ENCODE measurements at places on chromosomes 4 and X.

GRCh38 chr4:10048941-10049697 lies 27.8 kb upstream of the SLC2A9 start:
- no peak for DNase-seq

- DNase-seq, result no peak
These were observed 70.8 kb upstream of the CHRDL1 start for GRCh38 chrX:110866421-110866820.

GRCh38 chrX:2484256-2484655 lies 16.5 kb downstream of the DHRSX start:
- no peak for DNase-seq

DNA sequence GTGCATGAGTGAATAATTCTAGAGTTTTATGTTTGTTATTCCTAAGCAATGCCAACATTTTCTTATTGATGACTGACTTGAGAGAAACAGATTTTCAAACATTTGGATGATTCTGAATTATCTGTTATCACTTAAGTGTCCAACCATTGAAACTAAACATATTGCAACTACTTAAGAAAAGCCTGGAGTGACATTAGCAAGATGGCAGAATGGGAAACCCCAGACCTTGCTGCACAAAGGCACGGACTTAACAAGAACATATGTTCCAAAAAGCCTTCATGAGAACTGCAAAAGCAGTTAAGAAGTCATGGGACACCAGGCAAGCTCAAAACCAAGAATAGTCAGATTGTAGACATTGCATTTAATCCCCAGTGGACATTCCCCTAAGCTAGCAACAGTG lies 215.1 kb downstream of the DCHS2 start:
- no peak for DNase-seq

DNA sequence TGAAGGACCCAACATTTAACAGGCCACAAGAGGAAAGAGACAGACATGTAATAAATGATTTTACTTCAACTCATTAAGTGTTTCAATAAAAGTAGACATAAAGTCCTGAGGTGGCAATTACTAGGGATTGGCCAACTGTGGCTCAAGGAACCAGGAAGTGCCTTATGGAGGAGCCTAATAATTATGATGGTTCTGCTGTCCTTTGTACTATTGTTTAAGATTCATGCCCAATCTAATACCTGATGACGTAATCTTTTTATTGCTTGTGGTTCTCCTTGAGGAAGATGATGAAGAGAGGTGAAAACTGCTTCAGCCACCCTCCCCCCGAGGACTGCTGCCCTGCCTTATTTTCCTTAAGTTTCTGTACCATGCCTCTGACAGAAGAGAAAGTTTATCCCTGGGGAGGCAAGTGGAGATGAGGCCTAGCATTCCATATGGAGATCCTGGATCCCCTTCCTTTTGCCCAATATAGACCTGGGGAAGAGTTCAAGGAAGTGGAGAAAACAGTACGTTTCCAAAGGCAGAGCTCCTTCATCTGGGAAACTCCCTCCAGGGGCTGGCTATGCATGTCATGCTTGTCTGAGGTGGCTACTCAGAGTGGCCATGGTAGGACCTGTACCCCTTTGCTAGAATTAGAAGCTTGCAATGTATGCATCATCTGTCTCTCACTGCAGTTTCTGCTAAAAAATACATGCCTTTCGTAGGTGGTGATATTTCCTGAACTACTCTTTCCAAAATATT lies 56.8 kb upstream of the FAT1 start:
- no peak for DNase-seq

DNA sequence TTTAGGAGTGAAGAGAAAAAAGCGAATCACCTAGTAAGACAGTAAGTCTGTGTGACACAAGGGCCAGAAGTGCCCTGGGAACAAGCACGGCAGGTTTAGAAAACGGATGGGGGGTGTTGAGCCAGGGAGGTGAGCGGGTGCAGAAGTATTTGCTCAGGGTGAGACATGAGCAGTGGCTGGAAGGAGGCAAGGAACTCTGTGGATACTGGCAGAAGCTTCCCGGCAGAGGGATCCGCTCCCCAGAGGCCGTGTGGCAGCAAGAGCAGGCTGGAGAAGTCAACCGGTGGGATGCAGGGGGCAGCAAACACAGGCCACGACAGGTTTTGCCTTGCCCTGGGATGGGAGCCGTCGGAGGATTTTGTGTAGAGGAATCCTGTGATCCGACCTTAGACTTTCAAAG lies 2.3 kb upstream of the UVSSA start:
- no peak for DNase-seq

GRCh38 chrX:47749185-47749967 lies 87.3 kb upstream of the ZNF81 start:
- no peak for DNase-seq

- no peak for DNase-seq
These were observed 3.6 kb downstream of the STARD8 start for GRCh38 chrX:68651110-68651509.

GRCh38 chrX:119273420-119274192 lies 37.5 kb downstream of the PGRMC1 start:
- DNase-seq, result peak; percentile 38

DNA sequence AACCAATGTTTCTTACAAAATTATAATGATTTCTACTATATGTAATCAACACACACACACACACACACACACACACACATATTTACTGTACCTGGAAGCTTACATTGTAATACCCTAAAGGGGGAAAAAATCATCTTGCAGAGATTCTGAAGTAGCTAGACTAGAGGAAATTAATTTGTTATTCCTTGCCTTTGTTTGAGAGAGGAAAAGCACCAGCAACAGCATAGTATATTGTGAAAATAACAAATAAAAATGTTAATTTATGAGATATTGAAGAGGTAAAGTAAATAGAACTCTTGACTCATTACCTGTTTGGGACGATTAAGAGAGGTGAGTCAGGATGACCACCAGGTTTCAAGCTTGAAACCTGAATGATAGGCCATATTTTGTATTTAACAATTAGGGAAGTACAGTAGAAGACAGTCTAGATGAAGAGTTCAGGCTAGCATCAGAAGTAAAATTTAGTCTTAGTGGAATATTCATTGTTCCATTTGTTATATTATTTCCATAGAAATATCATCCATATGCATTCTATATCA lies 873.4 kb upstream of the PCDH10 start:
- DNase-seq, result no peak

DNA sequence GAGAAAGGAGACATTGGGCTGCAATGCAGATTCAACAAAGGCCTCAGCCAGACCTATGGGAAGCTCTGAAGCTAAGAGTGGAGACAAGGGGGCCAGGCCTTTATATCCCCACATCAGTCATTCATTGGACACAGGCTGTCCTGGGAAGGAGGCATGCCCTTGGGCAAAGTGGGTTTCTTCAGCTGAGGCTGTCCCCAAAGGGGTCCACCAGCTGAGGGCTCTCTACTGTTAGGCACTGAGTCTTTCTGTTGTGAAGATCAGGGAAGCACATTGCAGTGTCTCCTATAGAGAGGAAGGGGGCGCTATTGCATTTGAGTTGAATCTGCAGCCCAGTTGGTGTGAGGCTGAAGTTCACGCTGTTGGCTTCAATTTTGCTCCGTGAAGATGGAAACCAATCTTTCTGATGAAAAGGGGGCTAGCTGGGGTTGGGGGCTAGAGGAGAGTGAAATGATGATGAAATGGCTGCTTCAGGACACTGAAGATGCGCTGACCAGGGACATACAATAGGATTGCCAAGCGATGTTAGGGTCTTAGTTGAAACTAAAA lies 48.0 kb downstream of the SLC25A5 start:
- DNase-seq, result peak; percentile 20

DNA sequence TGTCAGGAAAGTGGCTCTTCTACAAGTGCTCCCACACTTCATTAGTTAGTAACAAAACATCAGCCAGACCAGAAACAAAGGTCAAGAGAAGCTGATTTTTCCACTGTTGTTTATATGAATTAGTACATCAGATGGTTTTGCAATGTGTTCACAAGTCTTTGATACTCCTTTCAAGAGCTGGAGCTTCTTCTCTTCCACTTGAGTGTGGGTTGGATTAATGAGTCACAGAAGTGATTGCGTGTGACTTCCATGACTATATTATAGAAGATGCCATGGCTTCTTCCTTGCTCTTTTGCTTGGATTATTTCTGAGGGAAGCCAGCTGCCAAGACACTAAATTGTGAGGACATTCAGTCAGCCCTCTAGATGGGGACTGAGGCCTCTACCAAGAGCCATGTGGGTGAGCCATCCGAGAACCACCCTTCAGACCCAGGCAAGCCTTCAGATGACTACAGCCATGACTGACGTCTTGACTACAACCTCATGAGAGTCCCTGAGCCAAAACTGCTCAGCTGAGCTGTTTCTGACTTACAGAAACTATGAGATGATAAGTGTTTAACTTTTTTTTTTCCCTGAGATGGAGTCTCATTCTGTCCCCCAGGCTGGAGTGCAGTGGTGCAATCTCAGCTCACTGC lies 18.1 kb downstream of the SOWAHB start:
- DNase-seq, result no peak
